ENCODE measurements at places on chromosomes 4 and X.

DNA sequence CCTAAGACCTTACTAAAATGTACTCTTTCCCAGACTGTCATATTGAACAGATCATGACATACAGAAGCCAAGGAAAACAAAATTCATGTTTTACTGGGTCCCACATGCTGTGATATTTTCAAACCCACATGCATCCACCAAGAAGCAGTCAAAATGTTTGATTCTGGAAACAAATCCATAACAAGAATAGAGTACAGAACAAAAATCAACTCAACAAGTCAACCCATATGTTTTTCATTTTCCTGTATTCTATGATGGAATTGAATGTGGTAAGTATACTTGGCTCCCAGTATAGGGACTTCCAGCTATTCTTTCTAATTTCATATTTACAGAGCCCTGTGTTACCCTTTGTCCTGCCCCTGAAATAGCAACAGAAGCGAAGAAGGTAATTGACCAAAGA is 106.8 kb downstream of the COL25A1 start:
- DNase-seq = no peak

DNA sequence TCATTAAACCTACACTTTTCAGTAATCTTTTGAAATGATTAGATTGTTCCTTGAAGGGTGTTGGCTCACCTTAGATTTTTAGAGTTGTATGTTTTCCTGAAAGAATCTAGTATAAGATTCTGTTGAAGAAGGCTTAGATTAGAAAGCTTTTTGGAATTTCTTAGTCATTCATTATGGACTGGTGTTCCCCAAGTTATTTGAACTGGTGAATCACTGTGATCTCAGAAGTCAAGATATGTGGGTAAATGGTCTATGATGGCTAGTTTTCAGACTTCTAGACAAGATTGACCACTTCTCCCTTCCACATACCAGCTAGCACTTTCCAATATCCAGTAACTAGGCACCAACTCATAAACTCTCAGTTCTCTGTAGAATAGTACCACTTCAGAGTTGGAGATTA is 138.1 kb downstream of the KDM6A start:
- peak; percentile 23 for DNase-seq

DNA sequence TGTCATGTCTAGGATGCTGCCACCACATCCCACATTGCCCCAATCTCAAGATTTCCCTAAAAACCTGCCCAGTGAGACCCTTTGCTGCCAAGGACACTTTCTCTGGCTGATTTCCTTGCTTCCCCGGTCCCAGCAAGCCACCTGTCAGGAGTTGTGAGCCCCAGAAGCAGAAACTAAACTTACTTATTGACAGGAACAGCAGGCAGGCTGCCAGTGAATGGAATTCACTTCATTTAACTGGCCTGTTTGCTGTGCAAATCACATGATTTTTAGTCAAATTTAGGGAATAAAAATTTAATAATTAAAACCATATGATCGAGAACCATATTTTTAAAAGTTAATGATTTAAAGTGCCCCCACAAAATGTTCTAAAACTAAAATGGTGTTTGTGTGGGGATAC is 48.5 kb downstream of the MAMLD1 start:
- no peak for DNase-seq

- peak; percentile 26 for DNase-seq
Measured at GRCh38 chr4:146401274-146401673, 120.5 kb downstream of the SLC10A7 start.

- no peak for DNase-seq
Measured at GRCh38 chr4:182837831-182838230, 79.4 kb downstream of the DCTD start.

DNA sequence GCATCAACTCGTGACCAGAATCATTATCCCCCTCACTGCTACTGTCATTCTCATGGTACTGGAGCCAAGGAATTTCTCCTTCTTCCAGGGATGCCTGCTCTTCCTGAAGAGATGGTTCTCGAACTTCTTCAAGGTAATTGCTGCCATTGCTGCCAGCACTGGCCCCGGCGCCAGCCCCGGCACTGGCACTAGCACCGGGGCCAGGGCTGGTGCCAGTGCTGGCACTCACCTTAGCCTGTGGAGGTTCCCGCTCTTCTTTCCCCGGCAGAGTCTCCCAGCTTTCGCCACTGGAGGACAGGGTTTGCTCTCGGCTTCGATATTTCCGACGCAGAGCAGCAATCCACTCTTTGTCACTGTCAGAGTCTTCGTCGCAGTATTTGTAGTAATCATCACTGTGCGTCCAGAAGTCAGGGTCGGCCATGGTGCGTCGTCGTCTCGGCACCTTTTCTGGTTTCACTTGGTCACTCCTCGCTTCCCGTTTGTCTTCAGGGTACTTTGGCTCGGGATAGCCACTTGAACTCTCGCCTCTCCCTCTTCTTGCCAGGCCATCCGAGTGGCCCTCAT is 3.4 kb downstream of the PJA1 start:
- DNase-seq = no peak

- no peak for DNase-seq
Measured at GRCh38 chrX:9467751-9468150, 2.9 kb downstream of the TBL1X start.

DNA sequence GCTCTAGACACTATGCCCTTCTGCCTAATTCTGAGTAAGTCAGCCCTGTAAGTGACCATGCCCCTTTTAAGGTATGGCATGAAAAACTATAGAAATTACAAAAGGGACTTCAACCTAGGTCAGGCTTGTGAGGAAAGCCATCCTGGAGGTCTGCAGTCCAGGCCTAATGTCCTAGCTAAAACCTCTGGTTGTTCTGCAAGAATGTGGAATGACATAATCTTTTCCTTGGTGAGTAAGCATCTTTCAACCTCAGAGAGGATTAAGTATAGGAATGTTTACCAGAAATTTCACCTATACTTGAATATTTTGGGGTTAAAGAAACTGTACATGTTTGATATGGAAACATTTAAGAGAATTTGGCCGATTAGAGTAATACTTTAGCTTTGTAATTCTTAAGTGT is 23.8 kb upstream of the HPSE start:
- peak; percentile 34 for DNase-seq

DNA sequence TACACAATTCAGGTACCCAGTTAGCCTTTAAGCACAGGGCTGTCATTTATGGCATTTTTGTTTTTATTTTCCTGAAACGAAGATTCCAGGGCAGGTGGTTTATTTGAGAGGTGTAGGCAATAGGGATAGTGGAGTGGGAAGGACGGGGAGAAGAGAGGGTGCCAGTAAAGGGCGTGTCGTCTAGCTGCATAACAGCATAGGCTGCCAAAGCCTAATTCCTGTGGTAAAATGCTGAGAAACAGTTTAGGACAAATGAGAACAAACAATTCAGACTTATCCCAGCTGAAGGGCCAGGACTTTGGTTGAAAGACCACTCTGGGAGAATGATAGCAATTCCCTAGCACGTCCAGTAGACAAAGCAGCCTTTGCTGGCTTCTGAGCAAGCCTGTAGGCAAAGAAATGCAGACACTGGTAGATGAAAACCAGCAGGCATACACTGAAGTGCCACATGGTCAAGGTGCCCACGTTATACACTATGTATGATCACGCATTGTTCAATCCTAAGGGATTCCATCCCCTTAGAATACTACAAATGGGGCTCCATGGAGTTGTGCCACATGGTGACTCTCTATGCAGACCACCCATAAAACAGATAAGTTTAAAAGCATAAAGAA is 70.6 kb downstream of the PKD2 start:
- DNase-seq = peak; percentile 21

GRCh38 chr4:182809417-182810102 is 107.6 kb downstream of the DCTD start:
- DNase-seq = no peak

DNA sequence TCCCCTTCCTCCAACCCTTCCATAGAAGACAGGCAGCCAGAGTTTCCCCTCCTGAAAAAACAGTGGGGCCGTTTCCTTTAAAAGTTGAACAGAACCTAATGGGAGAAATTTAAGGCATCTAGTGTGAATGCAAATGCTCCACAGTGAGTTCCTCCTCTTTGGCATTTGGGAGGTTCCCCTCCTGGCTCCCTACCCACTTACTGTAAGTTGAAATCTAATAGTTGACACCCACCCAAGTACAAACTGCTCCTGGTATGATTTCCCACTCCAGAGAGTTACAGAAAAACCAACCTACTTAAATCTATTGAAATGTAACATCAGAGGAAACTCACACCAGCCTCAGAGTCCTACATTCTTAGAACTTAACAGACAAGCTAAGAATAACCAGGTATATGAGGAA is 17.6 kb downstream of the ENPEP start:
- DNase-seq = no peak

GRCh38 chrX:12162420-12162819 is 24.1 kb downstream of the FRMPD4 start:
- DNase-seq = peak; percentile 0

GRCh38 chr4:41361794-41362526 is 105.2 kb downstream of the UCHL1 start:
- DNase-seq = no peak

GRCh38 chr4:186730621-186731020 is 7.0 kb upstream of the FAT1 start:
- no peak for DNase-seq

DNA sequence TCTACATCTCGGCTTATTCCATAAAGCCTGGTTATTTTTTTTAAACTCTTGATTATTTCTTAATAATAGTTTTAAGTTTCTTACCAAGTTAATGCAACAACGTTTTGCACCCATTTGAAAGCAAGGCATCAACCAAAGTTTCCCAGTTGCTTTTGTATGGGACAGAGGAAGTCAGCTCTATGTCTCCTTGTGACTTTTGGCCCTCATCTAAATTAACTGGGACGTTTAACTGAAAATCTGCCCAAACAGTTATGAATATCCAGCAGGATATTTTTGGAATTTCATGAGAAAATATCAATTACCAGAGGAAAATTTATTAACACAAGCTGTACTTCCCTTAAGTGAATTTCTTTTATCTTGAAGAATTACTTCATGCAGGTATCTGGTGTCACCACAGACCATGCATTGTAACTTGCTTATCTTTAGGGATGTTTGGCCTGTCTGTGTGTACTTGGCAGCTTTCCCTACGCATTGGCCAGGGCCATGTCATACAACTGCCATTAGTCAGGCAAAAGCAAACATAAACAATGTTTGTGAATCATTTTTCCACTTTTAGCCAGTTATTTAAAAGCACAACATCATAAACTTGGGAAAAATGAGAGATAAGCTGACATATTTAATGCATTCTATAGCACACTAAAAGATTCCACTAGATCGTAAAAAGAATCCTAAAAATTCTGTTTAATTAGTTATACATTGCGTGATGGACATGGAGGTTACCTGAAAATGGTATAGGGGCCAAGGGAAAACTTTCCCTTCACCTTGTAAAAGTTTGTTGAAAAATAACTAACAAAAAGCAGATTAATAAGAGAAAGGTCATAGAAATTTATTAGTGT is 101.4 kb upstream of the PDE5A start:
- DNase-seq = peak; percentile 85

DNA sequence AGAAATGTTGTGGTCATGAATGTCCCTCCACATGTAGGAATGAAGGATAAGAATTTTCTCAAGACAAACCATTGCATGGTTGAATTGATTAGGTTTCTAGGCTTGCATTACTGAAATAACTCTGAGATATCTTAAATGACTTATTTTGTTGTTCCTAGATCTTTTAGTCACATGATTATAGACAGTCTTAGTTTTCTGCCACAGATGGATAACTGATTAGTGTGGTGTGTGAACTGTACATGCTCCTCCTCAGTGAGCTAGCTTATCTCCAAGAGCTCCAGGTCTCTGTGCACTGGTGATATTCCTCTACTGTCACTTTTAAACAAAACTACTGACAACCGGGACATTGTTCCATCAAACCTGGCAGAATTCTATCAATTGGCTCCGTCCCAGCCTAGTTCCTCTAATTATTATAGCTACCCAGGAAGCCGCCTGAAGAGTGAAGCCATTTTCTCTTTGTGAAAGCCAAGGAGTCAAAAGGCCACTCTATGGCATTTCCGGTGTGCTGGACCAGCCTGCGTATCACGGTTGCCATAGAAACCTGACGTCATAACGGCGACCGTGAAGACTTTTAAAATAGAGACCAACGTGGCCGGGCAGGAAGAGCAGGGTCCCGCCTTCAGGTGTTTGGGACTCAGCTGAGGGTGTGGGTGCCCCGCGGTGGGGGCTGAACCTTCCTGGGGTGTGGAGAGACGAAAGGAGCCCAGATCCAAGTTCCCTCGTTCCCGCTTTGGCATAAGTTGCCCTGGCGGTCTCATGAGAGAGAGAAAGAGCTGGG is 28.1 kb downstream of the BEX3 start:
- DNase-seq = peak; percentile 92

DNA sequence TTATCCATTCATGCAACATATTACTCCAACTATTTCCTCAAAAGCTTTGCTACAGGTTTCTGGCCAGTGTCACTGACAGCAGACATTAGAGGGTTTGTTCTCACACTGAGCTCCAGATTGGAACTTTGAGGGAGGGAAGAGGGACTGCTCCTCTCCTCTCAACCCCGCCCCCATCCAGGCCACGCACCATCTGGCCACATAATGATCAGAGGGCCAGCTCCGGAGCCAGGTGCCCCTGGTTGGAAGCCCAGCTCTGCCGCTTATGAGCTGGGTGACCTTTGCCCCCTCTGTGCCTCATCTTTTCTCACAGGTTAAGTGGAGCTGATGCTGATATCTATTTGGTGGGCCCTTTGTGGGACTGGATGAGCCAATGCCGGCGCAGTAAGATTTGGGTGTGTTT is 55.8 kb downstream of the C4orf50 start:
- no peak for DNase-seq

- peak; percentile 81 for DNase-seq
Measured at GRCh38 chr4:122922877-122923511, 597 bp upstream of the NUDT6 start.

DNA sequence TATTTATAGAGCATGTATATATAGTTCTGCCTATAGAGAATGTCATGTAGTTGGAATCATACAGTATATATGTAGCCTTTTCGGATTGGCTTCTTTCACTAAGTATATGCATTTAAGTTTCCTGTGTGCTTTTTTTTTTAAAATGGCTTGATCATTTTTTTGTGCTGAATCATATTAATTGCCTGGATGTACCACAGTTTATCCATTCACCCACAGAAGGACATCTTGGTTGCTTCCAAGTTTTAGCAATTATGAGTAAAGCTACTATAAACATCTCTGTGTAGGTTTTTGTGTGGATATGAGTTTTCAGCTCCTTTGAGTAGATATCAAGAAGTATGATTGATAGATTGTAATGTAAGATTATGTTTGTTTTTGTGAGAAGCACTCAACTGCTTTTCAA is 23.8 kb downstream of the PTTG2 start:
- DNase-seq = no peak
